Skin of body (tissue), 3 donors: ENCODE measurements at places on chromosomes 16 and 17.

DNA sequence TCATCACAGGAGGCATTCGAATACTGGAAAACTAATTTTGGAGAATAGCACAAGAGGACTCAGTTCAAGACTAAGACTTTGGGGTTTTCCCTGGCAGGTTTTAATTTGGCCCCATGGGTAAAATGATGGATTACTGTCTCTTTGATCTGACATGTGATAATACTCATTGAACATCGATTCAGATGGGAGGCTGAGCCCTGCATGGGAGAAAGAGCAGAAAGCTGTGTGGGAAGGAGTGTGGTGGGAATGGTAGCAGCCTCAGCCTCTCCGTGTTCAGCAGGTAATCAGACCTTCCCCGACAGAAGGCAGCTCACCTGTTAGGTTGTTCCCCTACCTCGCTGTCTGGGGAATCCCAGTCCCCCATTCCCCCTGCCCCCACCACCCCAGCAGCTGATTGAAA, 124.7 kb upstream of the TNRC6C start:
- no peak for DNase-seq

- no peak for DNase-seq
Observed at GRCh38 chr16:54106057-54106456, 180.5 kb downstream of the IRX3 start.

DNA sequence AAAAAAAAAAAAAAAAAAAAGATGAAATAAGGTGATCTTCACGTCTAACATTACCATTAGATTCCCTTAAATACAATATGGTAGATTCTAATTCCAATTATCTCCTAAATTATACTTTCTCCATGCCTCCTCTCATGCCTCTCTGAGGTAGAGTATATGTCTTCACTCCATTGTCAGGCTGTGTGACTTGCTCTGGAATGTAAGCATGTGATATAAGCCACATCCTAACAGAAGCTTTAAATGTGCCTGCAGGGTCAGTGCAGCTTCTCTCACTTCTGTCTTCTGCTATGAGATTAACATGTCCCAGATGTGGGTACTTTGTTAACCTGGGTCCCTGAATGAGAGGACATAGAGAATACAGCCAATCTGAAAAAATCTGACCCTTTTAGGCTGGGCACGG, 32.6 kb downstream of the MED13 start:
- DNase-seq, result no peak

DNA sequence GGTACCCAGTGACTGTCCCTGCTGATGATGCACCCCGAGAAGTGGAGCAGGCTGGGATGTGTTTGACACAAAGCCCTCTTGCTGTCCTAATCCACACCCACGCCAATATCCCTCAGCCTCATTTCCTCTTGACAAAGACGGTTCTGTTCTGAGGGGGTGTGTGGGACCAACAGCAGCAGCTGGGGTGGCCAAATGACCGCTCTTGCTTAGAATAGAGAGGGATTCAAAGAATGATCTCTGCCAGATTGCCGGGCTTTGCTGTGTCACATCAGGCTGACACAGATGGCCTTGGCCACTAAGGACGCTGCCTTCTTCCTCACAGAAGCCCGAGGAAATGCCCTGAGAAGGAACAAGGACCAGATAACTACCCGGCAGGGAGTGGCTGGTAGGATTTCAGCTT, 250.7 kb downstream of the NTN1 start:
- DNase-seq, result no peak

DNA sequence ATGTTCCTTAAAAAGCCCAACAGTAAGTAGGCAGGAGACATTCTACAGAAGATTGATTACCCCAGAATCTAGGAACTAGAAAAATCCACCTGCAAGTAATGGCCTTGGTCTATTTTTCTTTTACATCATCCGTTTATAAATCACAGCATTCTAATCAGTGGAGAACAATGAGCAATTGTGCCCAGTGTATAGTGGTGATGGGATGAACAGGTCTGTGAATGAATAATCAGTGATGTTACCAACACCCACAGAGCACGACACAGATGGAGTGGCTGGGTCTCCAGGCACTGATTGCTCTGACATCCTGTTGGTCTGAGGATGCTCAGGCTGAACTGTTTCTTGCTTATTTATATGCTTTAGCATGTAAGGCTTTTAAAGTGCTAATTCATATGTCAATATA, 1251.2 kb upstream of the CDH8 start:
- no peak for DNase-seq
